ENCODE measurements at places on chromosomes 2 and 18. TPM values are rescaled to one million over a fixed set of nuclear protein-coding genes. Genes with fewer than 3 reads are reported as not detected.

The HTRA2 gene
- 41.2 TPM for total RNA-seq

The C2orf78 gene
- total RNA-seq: not detected

The SULT1C4 gene
- total RNA-seq: not detected

The FAM237A gene
- total RNA-seq: not detected

The RAD51AP2 gene
- not detected for total RNA-seq
